T-helper 1 cell (primary cell): ENCODE measurements at places on chromosomes 1 and 21.
A peak's percentile ranks its signal among the peaks of the same experiment; 100 is the strongest.

- DNase-seq = no peak
Measured at GRCh38 chr1:6358144-6358624, 35.4 kb downstream of the ACOT7 start.

- no peak for DNase-seq
Measured at GRCh38 chr21:41431788-41432548, 5.9 kb downstream of the MX1 start.

GRCh38 chr1:35285771-35286606 lies 17.5 kb downstream of the ZMYM4 start:
- DNase-seq = no peak

- no peak for DNase-seq
Measured at GRCh38 chr1:106447466-106447865, 609.0 kb upstream of the PRMT6 start.

- DNase-seq = no peak
Measured at GRCh38 chr1:228891272-228892034, 156.2 kb downstream of the RHOU start.

GRCh38 chr1:201624741-201625225 lies 85.9 kb downstream of the NAV1 start:
- DNase-seq = no peak

GRCh38 chr1:150410582-150411101 lies 46.7 kb downstream of the RPRD2 start:
- no peak for DNase-seq

- DNase-seq = no peak
Measured at GRCh38 chr1:165356876-165357275, 361 bp upstream of the LMX1A start.

- DNase-seq = no peak
Measured at GRCh38 chr1:30648408-30649000, 74.9 kb downstream of the MATN1 start.

- no peak for DNase-seq
Measured at GRCh38 chr1:3687504-3687903, 35.2 kb downstream of the TP73 start.

DNA sequence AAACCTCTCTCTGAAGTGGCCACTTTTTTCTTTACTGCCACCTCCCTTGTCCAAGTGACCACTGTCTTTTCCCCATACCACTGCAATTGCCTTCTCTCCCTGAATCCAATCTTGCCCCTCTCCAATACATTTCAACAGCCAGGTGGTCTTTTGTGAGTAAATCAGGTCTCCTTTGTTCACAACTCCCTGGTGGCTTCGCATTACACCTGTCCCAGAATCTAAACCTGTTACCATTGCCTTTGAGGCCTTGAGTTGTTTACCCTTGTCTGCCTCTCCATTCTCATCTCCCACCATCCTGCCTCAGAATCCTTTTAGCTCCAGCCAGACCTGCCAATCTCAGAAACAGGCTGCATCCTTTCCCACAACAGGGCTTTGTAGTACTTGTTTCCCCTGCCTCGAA lies 21.8 kb upstream of the DYNLT5 start:
- DNase-seq = no peak

GRCh38 chr1:162840250-162840839 lies 20.6 kb downstream of the CCDC190 start:
- DNase-seq = no peak

DNA sequence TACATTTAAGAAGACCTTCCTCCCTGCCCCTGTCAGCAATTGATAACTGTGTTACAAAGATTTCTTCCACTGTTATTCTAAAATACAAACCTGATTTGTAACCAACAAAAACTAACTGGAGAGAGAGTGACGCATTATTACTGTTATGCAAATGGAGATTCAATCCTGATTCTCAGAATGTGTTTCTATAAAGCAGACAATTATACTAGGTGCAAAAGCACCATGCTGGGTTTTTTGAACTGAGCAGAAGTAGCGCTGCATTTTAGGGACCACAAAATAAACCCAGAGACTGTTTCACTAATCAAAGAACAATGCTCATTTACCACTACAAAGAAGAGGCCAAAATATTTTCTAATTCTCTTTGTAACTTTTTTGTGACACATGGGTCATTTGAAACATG lies 13.6 kb upstream of the GBP6 start:
- no peak for DNase-seq

DNA sequence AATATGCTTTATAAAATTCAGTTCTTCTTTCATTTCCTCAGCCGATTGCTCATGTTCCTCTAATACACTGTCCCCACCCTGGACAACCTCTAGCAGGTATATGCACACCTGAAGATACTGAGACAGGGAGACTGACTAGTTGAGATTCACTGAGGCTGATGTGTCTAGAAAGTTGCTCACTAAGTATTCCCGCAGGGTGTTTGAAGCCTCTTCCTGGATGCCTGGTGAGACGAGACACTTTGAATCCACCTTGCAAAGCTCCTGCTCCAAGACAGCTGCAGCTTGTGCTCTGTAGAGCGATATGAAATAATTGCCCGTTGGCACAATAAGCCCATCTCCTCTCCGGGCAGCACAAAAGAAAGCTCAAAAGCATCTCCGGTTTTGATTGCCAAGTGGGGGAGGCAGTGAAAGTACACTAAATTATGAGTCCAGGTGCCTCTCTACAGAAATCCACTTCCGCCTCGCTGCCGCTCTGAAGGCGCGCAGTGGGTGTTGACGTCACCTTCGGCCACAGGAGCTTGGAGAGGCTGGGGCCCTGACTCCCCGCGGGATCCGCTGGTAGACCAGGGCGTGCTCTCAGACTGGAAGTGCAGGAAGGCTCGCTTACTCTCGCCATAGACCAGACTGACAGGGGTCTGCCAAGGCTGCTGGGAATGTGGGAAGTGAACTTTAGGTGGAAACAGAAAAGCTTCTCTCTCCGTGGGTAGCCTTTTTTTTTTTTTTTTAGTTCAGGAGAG lies 46.3 kb downstream of the GPA33 start:
- DNase-seq = peak; percentile 37

DNA sequence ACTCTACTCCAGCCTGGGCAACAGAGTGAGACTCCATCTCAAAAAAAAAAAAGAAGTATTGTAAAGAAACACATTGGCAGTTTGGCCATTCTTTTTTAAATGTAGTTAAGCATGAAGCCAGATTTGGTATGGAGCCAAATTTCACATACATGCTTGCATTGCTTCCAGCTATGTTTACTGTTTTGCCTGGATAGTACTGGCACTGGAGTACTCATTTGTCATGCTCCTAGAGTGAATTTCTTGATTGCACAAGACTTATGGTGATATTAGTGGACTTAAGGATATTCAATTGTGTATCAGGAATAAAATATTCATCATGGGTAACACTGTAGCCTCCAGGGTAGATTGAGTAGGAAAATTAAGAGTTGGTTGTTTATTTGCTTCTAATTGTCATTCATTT lies 24.5 kb upstream of the SLC9A1 start:
- DNase-seq = no peak

GRCh38 chr1:19040010-19040680 lies 83.7 kb upstream of the IFFO2 start:
- DNase-seq = no peak

- no peak for DNase-seq
Measured at GRCh38 chr1:89179343-89179742, 3.5 kb upstream of the GBP7 start.

DNA sequence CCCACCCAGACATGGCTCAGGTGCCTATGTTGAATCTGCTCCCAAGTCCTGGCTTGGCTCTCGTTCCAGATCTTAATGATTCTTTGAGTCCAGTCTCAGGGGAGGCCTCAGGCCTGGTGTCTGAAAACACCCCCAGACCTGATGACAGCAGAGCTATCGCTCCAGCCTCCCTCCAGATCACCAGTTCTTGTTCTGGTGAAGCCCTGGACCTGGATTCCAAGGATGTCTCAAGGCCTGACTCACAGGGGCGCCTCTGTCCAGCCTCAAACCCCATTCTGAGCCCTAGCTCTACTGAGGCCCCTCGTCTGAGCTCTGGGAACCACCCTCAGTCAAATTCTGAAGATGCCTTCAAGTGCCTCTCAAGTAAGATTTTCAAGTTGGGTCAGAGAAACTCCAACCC lies 11.4 kb downstream of the MROH7 start:
- no peak for DNase-seq

DNA sequence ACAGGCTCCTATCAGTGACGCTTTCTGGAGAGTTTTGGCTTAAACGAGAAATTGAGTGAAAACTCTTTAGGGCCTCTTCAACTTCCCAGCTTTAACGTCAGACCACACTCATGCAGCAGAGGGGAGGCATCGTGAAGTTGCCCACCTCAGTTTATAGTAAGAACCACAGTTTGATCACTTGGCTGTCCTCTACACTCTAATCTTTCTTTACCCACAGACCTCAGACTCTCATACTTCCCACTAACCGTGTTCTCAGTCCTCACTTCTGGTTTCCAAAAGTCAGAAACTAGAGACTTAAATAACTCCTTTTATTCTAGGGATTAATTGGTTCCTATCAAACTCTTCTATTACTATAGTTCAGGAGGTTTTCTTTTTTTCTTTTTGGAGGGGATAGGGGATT lies 302.2 kb downstream of the NTNG1 start:
- no peak for DNase-seq

- no peak for DNase-seq
Measured at GRCh38 chr21:39947031-39947430, 79.8 kb downstream of the PCP4 start.

GRCh38 chr1:92136341-92136740 lies 56.2 kb downstream of the BTBD8 start:
- DNase-seq = no peak

DNA sequence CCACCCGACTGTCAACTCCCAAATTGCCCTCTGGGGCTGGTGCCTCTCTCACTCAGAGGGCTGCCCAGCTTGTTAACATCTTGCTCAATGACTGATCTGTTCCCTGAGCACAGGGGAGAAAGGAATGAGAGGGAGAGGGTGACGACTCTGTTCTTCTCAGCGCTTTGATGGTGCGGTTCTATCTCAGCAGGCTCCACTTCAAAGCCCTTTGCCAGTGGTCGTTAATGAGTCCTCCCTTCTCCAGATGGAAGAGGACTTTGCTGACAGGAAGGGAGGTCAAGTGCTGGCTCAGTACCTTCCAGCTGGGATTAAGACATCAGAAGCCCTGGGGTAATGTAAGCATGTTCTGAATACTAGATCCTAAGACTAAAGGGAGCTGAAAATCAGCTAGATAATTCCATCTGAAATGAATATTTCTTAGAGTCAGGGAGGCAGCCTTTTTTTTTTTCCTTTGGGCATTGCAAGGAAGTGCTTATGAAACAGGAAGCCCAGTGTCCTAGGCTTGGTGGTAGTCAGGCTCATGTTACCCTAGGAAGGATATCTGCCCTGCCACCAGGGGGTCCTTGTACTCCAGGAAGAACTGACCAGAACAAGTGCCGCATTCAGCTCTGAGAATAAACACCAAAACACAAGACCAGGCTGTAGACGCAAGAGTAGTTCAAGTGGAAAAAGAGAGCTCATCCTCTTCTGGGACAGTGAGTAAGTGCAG lies 4.7 kb downstream of the FMOD start:
- no peak for DNase-seq

DNA sequence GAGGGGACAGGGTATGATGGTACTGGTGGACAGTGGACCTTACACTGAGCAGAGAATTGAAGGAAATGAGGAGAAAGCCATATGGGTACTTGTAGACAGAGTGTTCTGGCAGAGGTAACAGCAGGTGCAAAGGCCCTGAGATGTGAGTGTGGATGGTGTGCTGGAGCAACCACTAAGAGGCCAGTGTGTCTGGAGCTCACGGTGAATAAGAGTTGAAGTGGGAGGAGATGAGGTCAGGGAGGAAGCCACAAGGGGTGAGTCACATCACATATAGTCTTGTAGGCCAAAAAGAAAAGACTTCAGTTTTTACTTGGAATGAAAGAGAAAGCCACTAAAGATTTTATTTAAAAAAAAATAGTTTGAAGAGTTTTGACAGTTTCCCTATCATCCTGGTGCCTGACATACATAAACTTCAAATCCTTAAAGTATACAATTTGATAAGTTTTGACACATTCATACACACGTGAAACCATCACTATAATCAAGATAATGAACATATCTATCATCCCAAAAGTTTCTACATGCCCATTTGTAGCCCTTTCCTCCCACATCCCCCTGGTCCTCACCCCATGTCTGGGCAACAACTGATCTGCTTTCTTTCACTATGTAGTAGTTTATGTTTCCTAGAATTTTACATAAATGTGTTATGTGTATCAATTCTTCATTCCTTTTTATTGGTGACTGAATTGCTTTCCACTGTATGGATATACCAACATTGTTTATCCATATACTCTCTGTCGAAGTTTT lies 148.4 kb downstream of the GPATCH2 start:
- DNase-seq = peak; percentile 84

DNA sequence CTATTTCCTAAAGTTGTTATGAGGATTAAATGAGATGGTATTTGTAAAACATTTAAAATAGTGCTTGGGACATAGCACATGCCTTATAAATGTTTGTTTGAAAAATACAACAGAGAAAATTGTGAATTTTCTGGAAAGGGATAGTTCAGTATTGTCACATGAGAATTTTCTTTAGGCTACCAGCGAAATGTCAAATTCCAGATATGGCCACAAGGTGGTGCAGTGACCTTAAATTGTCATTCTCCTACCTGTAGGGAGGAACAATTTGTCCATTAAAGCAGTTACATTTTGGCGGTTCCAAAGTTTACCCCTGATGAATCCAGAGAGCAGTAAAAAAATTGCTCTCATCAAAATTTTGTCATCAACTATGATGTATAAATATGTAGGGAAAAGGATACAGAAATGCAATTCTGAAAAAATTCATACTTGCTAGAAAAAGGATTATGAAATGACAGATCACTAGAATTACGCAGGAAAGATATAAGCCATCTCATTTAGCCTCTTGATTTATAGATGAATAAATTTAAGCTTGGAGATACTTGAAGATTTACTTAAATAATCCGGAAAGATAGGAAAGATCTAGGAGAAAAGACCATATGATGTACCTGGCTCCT lies 50.2 kb upstream of the TSHB start:
- peak; percentile 64 for DNase-seq

DNA sequence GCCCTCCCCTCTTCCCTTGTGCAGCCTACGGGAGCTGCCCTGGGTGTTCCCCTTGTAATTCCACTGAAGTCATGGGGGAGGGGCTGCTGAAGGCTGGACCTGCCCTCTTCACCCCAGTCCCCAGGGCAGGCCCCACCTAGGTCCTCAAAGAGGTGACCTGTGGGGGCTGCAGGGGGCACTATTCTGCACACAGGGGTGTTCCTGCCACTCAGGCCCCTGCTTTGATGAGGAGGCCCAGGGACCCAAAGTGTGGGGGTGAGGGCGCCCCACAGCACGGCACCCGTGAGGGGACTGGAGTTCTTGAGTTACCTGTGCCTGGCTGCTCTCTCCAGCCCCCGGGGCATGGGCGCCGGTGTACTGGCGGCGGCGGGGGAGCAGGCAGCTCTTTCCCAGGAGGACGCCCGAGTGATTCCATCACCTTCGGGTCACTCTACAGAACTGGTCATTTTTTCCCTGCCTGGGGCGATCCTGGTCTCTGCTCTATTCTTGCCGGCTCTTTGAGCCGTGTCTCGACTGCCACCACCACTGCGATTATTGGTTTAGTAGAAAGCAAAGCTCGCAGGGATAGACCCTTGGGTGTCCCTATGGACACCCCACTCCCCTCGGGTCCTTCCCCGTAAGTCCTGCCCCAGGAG lies 6.9 kb upstream of the PRDM16 start:
- no peak for DNase-seq
